Endothelial cell of umbilical vein (primary cell): ENCODE measurements at places on chromosomes 16 and 17. TPM values are rescaled to one million over a fixed set of nuclear protein-coding genes. Genes with fewer than 3 reads are reported as not detected.

PDP2 gene
- 9.3 and 9.5 TPM in 2 replicates for total RNA-seq

DNA sequence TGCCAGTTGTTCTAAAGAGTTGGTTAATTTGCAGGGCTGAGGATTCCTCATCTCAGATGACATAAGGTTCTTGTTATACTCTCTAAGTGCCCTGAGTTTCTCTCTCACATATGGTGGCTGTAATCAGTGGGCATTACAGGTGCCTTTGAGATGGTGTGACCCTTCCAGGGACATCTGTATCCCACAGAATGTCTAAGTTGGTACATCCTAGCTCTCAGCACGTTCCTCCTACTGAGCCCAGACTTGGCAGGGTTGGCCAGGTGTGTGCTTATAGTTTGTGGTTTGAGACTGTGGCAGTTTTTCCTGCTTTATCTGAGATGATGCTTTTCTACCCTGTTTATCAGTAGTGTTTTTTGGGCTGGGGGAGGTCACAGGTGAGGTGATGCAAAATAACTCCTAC is 36.3 kb downstream of the SPECC1 start:
- H3K27me3 ChIP-seq, result no peaks in the 10 kb centered on the region
- no peaks in the 10 kb centered on the region for H3K4me1 ChIP-seq
- no peak overlapping the region for H3K27ac ChIP-seq
- no peak for DNase-seq
- no peak overlapping the region for H3K4me3 ChIP-seq

DNA sequence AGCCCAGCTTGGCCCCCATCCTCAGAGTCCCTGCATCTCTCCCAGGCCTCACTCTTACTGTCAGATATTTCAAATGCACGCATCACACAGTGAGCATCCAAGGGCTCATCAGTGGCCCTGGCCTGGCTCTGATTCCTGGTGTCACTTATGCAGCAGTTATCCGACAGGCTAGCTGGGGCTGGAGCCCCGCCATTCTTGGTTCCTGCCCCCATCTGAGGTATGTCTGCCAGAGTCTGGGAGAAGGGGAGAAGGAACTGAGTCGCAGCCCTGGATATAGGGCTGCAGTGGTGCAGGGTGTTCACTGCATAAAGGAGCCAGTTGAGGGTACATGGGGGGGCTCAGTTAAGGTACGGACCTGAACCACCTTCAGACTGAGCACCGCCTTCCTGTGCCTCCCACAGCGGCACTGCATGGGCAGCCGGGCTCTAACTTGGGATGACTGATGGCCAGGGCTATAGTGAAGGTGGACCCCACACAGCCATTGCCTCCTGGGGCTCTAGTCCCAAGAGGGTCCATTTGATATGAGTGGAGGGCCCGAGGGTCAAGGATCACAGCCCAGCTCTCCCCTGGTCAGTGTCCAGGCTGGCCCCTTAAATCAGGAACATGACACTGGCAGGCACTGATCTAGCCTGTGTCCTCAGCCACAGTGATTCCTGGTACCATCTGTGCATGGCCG is 1.8 kb upstream of the RASD1 start:
- no peak for DNase-seq
- no peaks in the 10 kb centered on the region for H3K27me3 ChIP-seq
- no peaks in the 10 kb centered on the region for H3K36me3 ChIP-seq
- H3K4me3 ChIP-seq, result no peak overlapping the region

GRCh38 chr17:72687886-72688285 is 404.6 kb downstream of the SLC39A11 start:
- H3K4me1 ChIP-seq, result no peaks in the 10 kb centered on the region
- no peaks in the 10 kb centered on the region for H3K36me3 ChIP-seq
- no peak for DNase-seq
- H3K27me3 ChIP-seq, result no peaks in the 10 kb centered on the region

DNA sequence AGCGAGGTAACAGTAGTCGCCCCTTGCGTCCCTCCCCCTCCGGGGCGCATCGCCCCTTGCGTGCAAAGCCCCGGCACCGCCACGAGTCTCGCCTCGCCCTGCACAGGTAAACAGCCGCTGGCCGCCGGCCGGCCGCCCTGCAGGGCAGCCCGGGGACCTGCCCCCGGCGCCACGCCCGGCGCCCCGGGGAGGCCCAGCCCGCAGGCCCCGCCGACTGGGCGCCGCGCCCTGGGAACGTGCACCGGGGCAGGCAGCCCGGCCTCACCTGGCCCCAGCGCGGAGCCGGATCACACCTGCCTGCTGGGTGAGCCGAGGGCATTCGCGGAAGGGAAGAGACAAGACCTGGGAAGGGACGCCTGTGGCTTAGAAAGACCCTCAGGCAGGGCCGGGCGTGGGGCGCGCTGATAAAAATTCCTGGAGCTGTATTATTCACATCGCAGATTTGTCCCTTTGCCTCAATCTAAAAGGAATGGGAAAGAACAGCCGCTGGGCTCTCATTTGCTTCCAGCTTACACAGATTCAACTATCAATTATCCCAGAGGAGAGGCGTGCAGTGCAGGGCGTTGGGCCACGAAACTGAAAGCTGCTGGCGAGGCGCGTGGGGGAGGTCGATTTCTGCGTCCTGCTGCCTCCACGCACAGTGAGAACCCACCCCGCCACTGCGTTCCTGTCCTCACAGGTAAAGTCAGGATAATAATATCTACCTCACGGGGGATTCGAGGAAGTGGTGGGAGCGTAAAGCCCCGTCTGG is 451.9 kb downstream of the SLC39A11 start:
- no peak overlapping the region for H3K27ac ChIP-seq
- no peak overlapping the region for H3K4me3 ChIP-seq
- H3K4me1 ChIP-seq, result no peaks in the 10 kb centered on the region

ASPHD1 gene
- 0.88 and 1.2 TPM in 2 replicates for total RNA-seq

DNA sequence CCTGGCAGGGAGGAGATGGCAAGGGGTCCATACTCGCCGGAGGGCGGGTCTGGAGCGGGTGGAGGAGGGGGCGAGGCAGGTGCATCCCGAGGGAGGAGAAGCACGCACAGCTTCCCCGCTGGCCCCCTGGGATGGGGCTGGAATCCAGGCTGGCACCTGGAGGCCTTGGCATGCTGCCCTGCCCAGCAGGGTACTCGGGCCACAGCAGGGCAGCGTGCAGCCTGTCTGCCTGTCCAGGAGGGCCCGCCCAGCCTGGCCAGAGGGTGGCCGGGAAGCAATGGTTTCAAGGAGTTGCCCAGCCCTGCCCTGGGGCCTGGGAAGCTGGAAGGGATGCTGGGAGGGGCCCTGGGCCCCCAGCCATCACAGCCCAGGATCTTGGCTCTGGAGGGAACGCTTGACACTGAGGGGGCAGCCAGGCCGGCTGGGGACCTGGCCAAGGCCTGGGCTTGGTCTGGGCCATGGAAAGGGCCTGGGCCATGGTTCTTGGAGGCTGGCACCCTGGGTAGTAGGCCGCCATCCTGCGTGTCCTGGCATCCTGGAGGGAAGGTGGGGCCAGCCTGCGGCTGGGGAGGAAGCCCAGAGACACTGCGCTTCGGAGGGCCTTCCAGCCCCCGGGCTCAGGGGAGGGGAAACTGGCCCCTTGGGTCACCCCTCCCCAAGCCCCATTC is 1.1 kb downstream of the GLIS2 start:
- peak overlapping the region; percentile 10 for H3K27ac ChIP-seq
- peaks cover 22% of the 10 kb centered on the region for H3K4me1 ChIP-seq
- DNase-seq, result peak; percentile 49
- no peaks in the 10 kb centered on the region for H3K36me3 ChIP-seq

SOX15 gene
- total RNA-seq, result 0.39 and 0.46 TPM in 2 replicates

- no peaks in the 10 kb centered on the region for H3K27me3 ChIP-seq
- peak; percentile 56 for DNase-seq
- H3K4me1 ChIP-seq, result peaks cover 18% of the 10 kb centered on the region
- H3K4me3 ChIP-seq, result peak overlapping the region; percentile 92
- H3K27ac ChIP-seq, result peak overlapping the region; percentile 59
These were observed 76.7 kb downstream of the CHD9 start for GRCh38 chr16:53131363-53132071.

GRCh38 chr17:32741381-32741780 is 135.5 kb downstream of the MYO1D start:
- peaks cover 24% of the 10 kb centered on the region for H3K4me1 ChIP-seq
- H3K4me3 ChIP-seq, result no peak overlapping the region
- H3K27ac ChIP-seq, result no peak overlapping the region
- no peaks in the 10 kb centered on the region for H3K27me3 ChIP-seq
- peaks cover 2% of the 10 kb centered on the region for H3K36me3 ChIP-seq

REXO5 gene
- 7.4 and 11.5 TPM in 2 replicates for total RNA-seq

GRCh38 chr17:4083187-4083586 is 59.6 kb downstream of the ZZEF1 start:
- H3K4me3 ChIP-seq, result no peak overlapping the region
- no peak overlapping the region for H3K27ac ChIP-seq
- peaks cover 36% of the 10 kb centered on the region for H3K36me3 ChIP-seq
- no peaks in the 10 kb centered on the region for H3K27me3 ChIP-seq

DNA sequence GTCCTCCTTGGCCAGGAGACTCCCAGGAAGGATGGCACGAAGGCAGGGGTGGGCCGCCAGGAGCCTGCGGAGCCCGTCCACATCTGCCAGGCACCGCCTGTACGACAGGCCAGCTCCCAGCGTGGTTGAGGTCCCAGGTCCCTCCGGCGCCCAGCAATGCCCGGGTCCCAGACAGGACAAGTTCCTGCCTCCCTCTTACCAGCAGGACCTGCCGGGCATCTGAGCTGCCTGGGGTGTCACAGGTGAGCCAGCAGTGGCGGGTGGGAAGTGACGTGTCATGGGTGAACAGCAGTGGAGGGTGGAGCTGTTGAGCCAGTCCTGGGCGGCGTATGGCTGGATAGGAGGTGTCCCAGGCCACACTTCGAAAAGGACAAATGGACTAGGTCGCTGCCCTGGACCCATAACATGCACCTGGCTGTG is 15.7 kb upstream of the BAHCC1 start:
- H3K4me1 ChIP-seq, result no peaks in the 10 kb centered on the region
- no peak overlapping the region for H3K4me3 ChIP-seq
- DNase-seq, result no peak
- H3K27ac ChIP-seq, result no peak overlapping the region

GRCh38 chr17:74028354-74029116 is 174.9 kb upstream of the RPL38 start:
- no peak overlapping the region for H3K4me3 ChIP-seq
- no peaks in the 10 kb centered on the region for H3K36me3 ChIP-seq
- DNase-seq, result no peak
- H3K4me1 ChIP-seq, result no peaks in the 10 kb centered on the region
